Left forelimb (tissue), 1 donor: ENCODE measurements at places on chromosomes 4 and X.

GRCh38 chr4:92847026-92847425 is 543.3 kb downstream of the GRID2 start:
- DNase-seq = no peak

DNA sequence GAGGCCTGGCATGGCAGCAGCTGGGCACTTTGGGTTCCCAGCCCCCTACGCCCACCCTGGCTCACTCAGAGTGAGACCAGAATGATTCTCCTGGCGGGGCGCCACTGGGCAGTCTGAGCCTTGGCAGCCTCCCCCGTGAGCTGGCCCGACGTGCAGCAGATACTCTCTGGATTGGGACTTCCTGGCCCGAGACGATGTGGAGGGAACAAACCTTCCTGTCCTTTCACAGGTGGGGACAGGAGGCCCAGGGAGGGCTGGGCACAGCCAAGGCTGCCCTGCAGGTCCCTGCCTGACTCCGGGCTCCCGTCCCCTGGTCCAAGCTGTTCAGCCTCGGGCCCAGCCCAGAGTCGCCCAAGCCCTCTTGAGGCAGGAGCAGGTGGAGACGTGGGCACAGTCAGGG is 17.9 kb upstream of the ADD1 start:
- DNase-seq = peak; percentile 64

- DNase-seq = no peak
These were observed 21.4 kb upstream of the SMIM14 start for GRCh38 chr4:39660045-39660444.

GRCh38 chr4:25978327-25978726 is 64.3 kb downstream of the SMIM20 start:
- DNase-seq = peak; percentile 5

DNA sequence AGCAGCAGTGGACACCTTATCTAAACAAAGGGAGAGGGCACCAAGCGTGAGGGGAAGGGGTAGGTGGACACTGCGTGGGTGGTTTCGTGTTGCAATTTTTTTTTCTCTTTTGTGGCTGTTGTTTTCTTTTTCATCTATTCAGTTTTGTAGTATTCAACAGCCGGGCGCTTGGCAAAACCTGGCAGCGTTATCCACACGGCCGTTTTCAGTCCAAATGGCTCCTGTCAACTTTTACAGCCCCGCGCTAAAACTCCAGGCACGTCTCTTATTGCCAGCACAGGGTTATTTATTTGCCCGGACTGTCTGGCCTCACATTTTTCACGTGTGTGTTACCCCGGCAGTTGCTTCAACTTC is 192.2 kb downstream of the BCOR start:
- no peak for DNase-seq

DNA sequence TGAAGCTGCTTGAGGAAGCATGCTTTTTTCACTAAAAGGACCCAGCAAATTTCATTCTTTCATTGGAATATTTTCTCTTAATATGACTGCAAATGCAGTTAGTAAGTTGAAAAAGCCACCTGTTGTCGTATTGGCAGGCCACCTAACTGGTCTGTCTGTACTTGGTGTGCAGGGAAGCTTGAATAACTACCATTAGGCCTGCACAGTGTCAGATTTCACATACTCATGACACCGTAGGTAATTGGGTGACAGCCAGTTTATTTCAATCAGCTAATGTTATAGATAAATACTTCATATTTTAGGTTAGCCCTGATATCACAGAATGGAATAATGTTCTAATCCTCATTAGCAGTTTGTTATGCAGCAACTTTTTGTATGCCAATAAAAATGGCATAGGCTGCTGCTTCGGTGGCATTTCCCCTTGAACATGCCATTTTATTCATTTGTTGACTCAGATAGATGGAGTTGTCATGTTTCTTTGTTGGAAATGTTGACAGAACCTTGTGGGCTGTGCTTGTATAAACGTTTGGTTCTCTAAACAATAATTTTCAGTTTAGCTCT is 173.7 kb downstream of the RPA4 start:
- DNase-seq = no peak

DNA sequence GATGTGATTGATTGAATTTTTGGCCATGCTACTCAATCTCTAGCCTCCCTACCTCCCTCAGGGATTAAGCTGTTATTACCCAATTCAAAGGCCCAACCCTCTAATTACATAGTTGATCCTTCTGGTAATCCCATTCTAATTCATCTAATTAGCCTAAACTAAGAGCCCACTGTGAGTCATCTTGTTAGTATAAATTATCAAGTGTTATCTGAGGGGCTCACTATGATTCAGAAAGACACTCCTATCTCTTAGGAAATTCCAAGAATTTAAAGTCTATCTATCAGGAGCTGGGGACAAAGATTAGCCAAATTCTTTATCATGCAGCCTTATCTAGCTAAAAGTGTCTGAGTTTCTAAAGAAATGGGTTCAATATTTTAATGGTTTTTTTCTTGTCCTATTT is 32.9 kb upstream of the VEGFC start:
- no peak for DNase-seq

DNA sequence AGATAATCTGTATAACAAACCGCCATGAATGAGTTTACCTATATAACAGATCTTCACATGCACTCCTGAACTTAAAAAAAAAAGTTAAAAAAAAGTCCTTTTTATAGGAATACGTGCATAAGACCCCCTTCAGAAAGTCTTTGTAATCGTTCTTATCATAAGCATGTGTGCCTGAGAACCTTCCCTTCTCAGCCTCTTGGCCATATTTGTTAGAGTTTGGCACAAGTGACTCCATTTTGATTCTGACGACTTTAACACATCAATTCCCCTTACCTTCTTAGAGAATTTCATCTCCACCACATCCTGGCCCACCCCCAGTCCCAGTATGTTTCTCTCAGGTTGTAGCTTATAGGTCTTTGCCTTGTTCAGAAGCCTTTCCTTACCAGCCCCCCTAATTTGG is 16.0 kb upstream of the ANXA5 start:
- no peak for DNase-seq

DNA sequence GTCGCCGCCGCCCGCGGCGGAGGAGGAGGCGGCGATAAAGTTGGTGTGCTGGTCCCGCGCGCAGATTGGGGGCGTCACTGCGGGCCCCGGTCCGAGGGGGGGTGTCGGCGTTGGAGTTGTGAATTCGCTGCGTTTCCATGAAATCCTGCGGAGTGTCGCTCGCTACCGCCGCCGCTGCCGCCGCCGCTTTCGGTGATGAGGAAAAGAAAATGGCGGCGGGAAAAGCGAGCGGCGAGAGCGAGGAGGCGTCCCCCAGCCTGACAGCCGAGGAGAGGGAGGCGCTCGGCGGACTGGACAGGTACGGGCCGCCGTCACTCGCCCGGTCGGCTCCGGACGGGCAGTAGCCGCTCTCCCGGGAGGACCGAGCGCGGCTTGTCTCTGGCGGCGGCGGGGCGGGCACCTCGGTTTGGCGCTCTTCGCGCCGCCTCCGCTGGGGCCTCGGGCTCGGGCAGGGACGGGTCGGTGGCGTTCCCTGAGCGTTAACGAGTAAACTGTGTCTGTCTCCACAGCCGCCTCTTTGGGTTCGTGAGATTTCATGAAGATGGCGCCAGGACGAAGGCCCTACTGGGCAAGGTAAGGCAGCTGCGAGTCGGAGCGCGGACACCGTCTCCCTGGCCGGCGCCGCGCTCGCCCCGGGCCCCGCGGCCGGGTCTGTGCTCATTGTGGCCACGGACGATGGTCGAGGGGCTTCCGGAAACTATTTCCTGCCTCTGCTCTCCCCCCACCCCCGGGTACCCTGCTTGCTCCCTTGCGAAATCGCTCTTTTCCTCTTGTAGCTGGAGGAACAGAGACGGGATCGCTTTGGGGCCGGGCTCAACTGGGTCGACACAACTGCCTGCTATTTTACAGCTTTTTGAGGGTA is 658 bp downstream of the KDM6A start:
- peak; percentile 75 for DNase-seq

DNA sequence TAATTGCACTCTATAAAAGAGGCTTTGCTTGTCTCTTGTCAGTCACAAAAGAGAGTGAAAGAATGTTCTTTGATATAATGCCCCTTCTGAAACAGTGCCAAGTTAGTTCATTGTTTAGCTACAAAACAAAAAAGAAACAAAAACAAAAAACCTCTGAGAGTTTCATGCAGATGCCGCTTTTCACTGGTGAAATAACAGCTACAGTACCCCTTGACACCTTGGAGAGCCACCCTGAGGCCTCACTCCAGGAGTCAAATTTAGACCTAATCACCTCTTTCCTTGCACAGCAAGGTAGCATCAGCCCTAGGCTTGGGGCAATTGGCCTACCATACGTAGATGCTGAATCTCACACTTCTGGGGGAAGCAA is 185.2 kb downstream of the UNC5C start:
- DNase-seq = no peak

GRCh38 chrX:1400742-1401471 is 9.0 kb upstream of the SLC25A6 start:
- DNase-seq = no peak

DNA sequence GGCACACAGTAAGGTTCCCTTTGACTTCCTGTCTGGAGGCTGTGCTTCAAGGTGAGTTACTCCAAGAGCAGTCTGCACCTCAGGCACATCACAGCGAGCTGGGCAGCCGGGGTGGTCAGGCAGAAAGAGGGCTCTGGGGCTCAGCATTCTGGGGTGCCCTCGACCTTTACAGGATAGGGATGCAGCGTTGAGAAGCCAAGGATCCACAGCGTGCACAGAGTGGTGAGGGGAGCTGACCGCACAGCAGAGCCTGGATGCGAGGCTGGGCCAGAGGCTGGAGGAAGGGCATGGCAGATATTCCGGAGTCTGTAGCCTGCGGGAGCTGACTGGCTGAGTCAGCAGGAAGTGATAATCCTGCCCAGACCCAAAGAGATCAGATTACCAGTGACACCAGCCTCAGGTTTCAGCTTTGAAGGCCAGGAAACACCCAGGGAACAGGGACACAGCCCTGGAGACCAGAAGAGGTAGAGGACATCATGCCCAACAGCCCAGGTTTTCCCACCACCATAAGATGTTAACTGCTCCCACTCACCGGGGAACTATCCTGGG is 38.4 kb upstream of the PDLIM3 start:
- no peak for DNase-seq

- no peak for DNase-seq
These were observed 12.8 kb downstream of the CYSLTR1 start for GRCh38 chrX:78314561-78314960.

- no peak for DNase-seq
These were observed 1397.0 kb downstream of the FAM133A start for GRCh38 chrX:95071052-95071451.

DNA sequence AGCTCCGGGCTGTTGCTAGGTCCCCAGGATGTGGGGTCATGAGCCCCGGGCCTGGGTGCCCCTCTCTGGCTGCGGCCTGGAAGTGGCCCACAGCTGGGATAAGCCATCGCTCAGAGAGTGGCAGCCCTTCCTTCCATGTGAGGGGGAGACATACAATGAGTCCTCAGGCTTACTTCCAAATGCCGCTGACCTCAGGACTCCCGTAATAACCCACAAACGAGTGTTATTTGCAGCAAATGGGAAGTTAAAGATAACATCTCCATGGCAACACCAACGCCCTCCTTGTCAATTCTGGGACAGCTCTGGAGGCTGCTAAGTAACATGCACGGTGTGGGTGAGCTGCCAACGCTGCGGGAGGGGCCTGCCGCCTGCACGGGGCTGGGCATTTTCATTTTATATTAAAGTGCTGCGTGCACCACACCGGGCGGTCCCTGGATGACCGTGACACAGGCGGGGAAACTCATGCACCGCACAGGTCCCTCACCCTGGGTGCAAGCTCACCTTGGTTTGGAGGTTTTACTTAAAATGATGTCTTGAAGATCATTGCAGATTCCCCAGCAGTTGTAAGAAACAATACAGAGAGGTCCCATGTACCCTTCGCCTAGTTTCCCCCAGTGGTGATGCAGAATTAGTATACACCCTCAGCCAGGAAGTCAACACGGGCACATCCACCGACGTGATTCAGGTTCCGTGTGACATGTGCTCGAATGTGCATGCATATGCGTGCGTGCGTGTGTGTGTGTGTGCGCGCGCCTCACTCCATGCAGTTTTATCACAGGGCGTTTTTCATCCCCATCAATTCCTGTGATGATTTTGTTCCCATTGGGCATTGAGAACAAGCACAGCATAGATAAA is 79.4 kb downstream of the ABLIM2 start:
- DNase-seq = no peak

GRCh38 chr4:23937173-23937572 is 47.3 kb upstream of the PPARGC1A start:
- DNase-seq = no peak

DNA sequence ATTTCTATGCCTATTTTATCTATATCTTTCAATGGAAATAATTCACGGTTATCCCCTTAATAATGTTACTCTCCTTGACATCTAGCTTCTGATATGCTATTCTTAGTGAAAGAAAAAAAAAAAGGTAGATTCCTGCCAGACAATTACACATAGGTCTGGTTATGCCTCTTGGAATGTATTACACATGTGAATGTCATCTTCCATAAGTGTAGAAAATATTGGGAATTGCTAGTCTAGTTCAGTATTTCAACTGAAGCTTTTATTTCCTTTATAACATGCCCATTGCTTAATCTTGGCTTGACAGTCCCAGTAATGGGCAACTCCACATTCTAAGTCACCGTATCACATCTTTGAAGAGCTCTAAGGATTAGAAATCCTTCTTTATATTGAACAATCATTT is 25.4 kb upstream of the PPP1R2C start:
- no peak for DNase-seq

GRCh38 chrX:12954981-12955380 is 19.9 kb upstream of the TMSB4X start:
- DNase-seq = no peak

DNA sequence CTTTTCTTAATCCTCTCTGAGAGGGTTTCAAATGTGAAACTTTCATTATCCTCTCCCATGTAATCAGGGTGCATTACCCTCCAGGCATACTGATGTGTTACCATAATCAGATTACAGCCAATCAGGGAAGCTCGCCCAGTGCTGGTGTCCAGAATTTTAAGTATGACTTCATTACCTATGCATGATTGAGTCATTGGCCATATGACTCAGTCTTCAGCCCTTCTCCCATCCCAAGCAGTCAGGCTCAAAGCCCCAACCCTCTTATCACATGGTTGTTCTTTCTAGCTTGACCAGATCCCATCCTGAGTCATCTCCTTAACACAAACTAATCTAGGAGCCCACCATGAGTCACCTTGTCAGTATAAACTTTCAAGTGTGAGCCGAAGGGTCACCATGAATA is 1668.1 kb upstream of the AGA start:
- DNase-seq = no peak

DNA sequence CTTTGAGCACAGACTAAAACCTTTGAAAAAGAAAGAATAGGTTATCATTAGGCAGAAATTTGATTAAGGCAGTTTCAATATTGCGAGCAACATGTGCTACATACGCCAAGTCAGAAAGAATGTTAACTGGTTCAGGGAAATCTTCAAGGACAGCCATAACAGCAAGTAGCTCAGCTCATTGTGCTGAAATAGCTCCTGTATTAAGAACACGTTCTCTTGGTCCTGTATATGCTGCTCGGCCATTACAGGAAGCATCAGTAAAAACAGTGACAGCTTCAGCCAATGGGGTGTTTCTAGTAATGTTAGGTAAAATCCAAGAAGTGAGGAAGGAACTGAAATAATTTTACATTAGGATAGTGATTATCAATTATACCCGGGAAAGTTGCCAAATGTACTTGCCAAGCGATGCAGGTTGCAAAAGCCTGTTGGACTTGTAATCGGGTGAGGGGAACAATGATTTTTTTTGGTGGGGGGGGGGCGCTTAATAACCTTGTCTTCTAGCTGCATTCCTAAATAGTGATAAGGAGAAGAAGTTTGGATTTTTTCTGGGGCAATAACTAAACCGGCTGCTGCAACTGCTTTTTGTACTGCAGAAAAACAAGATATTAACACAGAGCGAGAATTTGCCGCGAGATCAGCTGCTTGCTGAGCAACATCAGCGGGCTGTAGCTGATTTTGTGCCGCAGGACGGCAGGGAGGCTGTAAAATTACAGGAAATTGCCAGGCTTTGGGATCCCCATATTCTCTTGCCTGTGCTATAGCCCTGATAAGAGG is 49.4 kb upstream of the RASSF6 start:
- no peak for DNase-seq
